ENCODE measurements at places on chromosomes 1 and 21.
A peak's percentile ranks its signal among the peaks of the same experiment; 100 is the strongest.

- DNase-seq: peak; percentile 72
Measured at GRCh38 chr1:226588484-226588883, 39.9 kb downstream of the STUM start.

DNA sequence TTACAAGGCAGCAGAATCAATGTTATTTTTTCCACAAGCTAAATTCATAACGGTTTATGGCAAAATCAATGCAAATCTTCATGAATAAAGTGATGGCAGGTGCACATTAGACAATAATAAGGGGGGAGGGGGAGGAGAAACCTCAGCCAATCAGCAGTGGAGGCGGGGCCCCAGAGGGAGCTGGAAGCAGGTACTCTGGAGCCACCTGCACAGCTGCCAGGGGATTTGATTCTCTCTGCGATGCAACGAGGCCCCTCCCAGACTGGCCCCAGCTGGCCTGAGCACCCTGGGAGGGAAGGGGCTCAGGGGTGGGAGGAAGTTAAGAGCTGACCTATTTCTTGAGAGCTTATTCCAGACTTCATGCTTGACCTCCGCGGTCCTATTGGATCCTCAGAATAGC, 127.8 kb upstream of the IGSF21 start:
- DNase-seq: no peak

GRCh38 chr1:61125895-61126294, 43.5 kb downstream of the NFIA start:
- DNase-seq: no peak

- DNase-seq: peak; percentile 2
Measured at GRCh38 chr1:188425687-188426086, 1596.9 kb downstream of the PLA2G4A start.

DNA sequence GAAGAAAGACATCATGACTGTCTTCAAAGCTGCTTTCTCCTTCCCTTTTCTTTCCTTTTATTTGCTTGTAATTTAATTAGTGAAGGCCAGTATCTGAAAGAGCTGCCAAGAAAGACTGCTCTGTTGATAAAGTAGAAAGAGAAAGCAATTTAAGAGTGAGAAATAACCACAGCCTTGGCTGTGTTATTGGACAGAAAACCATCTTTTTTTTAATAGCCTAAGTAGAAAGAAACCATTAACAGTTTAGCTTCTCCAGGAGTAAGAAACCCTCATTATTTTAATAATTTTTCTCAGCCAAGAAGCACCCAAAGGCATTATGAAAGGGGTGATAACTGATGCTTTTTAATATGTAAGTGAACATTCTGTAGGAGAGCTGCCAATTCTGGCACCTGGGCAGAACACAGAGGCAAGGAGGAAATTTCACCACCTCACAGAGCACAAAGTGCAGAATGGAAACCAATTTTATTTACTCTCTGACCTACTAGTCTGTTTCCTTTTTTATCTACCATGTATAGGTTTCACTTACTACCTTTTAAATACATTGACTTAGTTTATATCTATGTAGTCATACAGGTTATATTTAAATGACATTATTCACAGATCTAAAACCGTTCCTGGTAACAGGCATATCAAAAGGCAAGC, 703.2 kb downstream of the MRPL39 start:
- DNase-seq: no peak

DNA sequence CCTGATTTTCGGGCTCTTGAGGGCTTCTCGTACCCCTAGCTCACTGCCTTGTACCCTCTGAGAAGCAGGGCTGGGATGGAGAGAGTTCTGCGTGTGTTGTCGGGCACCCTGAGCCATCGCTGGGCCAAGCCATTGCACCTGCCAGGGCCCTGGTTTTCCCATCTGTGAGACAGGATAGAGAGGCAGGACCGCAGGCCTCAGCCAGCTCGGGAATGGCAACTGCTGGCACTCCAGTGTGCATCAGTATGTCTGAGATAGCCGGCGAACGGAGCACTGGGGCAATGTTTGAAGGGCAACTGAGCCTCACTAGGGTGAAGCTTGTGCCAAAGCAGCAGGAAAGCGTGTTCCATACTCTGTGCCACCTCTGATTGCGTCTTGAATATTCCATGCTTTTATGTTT, 66.9 kb downstream of the TENT5C start:
- no peak for DNase-seq

DNA sequence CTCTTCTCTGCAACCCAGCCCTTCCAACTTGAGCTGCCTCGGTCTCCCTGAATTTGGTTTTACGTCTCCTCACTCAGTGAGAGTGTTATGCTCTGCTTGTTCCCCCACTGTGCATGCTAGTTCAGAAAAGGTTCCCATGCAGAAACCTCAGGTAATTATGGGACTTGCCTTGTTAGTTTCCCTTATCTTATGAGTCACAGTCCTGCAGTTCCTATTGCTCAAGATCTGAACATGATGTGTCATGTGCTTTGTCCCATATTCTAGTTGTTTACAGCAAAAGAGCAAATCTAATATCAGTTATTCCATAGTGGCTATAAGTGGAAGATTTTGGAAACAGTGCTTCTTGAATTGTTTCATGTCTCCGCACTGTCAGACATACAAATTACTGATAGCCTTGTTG, 74.4 kb downstream of the DUSP10 start:
- DNase-seq: peak; percentile 73

DNA sequence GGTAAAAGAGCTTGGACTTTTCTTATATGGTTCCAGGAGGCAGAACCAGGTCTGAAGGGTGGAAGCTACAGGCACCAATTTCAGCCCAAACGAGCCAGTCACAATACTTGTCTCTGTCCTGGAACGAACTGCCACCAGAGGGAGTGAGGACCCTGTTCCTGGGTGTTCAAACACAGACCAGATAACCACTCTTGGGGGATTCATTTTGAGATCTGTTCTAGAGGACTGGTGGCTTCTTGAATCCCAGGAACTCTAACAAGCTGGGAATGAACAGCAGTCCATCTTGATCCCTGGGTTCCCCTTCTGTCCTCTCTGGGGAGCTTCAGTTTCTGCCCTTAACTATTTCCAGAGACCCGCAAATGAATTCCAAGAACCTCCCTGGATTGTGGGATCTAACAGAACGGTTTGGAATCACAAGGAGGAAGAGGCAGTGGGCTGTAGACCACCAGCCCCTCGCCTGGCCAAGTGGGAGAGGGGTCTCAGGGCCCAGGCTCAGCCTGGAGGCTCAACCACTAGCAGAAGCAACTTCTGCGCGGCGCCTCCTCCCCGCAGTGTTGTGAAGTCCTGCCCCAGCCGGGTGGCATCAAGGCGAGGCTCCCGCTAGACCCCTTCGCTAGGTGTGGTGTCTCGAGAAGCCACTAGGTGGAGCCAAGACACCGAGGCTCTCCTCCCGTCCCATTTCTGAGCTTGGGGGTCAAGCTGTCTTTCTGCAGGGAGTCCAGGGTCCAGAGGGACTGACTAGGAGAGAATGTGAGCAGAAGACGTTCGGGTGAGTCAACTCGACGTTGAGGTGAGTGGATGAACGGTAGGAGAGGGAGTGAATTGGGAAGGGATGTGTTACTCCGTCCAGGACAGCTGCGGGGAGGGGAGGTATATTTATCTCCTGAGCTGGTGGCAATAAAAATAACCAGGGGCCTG, 12.1 kb upstream of the NES start:
- peak; percentile 81 for DNase-seq

GRCh38 chr1:94738371-94738770, 81.8 kb upstream of the SLC44A3 start:
- no peak for DNase-seq

GRCh38 chr1:241531195-241532161, 700 bp upstream of the KMO start:
- peak; percentile 81 for DNase-seq

- no peak for DNase-seq
Measured at GRCh38 chr21:45452696-45453307, 47.8 kb downstream of the COL18A1 start.

DNA sequence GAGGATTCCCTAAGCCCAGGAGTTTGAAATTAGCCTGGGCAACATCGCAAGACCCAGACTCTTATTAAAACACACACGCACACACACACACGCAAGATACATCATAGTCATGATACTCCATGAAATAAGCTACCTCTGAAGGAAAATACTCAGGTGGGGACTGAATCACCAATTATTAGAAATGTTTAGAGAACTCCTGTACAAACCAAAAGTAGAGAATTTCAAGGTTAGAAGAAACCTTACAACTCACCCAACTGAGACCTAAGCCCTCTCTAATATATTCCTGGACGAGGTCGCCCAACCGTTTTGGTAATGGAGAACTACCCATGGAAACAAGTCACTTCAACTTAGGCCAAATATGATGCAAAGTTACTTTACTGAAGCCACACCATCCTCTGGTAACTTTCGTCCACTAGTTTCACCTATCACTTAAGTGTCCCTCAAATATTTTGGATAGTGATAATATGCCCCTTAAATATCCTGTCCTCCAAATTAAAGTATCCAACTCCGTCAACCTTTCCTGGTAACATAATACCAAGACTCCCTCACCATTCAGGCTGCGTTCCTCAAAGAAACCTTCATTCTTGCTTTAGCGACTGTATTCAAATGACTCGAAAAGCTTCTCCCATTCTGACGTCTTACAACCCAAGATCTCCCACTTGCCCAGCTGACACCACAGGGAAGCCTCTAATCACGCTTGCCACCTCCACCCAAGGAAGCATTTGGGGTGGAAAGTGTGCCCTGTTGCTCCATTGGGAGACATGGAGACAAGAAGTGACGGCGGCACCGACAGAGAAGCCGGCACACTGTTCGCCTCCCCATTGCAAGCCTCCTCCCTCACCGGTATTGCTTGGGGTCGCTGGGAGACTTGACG, 856 bp downstream of the NRDC start:
- DNase-seq: peak; percentile 46

- DNase-seq: peak; percentile 26
Measured at GRCh38 chr1:117678246-117678977, 72.6 kb downstream of the TENT5C start.

- DNase-seq: no peak
Measured at GRCh38 chr1:233102341-233102740, 151.9 kb downstream of the NTPCR start.
